ENCODE measurements at places on chromosomes 4 and X. TPM values are rescaled to one million over a fixed set of nuclear protein-coding genes. Genes with fewer than 3 reads are reported as not detected.

Gene PNMA3
- total RNA-seq = not detected

Gene NKX3-2
- total RNA-seq = not detected

Gene BMX
- 141 TPM for total RNA-seq

Gene APLN
- 47.1 TPM for total RNA-seq

Gene MAGEC3
- not detected for total RNA-seq

Gene AADAT
- 0.76 TPM for total RNA-seq

Gene TEX13C
- total RNA-seq = not detected

Gene PPARGC1A
- total RNA-seq = not detected

Gene TRIM75
- total RNA-seq = not detected

Gene VCX3A
- not detected for total RNA-seq

Gene LINC00632
- total RNA-seq = 2.6 TPM

Gene TLR6
- total RNA-seq = 0.65 TPM

Gene SHROOM2
- 7.3 TPM for total RNA-seq

Gene C4orf46
- total RNA-seq = 13.6 TPM

Gene GAGE12F
- not detected for total RNA-seq

Gene UGT2B15
- total RNA-seq = not detected

Gene IGBP1
- total RNA-seq = 75.0 TPM

Gene DCAF12L2
- 0.30 TPM for total RNA-seq

Gene STEEP1
- total RNA-seq = 55.3 TPM

Gene UGT2B11
- not detected for total RNA-seq

Gene TRAM1L1
- 2.4 TPM for total RNA-seq

Gene SPP1
- 1.4 TPM for total RNA-seq

Gene GPAT3
- total RNA-seq = 1.9 TPM

Gene HSFX1
- total RNA-seq = under 0.01 TPM

Gene NR3C2
- 4.1 TPM for total RNA-seq

Gene RADX
- total RNA-seq = under 0.01 TPM

Gene KIT
- 24.0 TPM for total RNA-seq
